ENCODE measurements at places on chromosomes 1 and 21. TPM values are rescaled to one million over a fixed set of nuclear protein-coding genes. Genes with fewer than 3 reads are reported as not detected.

DNA sequence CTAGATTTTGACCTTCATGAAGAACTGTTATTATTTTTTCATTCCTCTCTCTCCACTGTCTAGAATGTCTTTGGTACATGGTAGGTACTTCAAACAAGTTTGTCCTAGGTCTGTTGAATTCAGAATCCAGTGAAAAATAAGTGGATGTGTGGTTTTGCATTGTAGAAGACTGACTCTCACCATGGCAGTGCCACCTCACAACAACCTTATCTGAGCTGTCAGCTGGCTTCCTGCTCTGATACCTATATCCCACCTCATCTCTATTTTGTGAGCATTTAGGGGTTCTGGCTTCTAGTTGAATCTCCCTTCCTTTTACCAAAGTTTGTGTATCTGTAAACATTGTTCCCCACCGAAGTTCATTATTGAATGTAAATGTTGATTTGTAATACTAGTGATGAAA is 9.1 kb downstream of the SWT1 start:
- DNase-seq, result no peak

DNA sequence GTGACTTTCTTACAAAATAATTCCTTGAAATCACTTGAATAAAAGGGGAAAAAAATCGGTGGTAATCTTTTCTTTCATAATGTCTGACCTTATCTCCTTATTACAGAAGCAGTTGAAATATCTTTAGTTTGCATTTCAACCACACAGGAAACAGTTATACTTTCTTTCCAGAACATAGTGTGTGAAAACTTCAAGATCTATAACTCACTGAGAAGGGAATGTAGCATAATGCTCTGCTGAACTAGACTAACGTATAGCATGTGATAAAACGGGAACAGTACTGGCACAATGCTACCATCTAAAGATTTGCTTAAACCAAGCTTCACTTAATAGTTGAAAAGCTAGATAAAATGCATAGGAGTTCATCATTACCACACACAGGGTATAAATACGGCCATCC is 45.0 kb downstream of the VAV3 start:
- no peak for DNase-seq

Gene CLCA1
- total RNA-seq, result not detected

DNA sequence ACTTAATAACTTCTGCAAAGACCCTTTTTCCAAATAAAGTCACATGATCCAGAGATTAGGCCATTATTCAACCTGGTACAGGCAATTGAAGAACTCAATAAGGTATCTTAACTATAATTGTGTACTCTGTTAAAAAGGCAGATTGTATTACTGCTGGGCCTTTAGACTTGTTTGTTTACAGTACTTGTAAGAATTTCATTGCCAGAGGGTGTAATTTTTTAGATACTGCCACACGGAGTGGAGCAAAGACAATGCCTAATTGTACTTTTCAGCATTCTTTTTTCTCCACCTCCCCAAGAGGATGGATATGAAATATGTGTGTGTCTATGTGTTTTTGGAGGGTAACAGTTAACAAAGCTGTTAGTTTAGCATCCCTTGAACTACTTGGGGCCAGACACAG is 47.5 kb downstream of the HUNK start:
- no peak for DNase-seq

DNA sequence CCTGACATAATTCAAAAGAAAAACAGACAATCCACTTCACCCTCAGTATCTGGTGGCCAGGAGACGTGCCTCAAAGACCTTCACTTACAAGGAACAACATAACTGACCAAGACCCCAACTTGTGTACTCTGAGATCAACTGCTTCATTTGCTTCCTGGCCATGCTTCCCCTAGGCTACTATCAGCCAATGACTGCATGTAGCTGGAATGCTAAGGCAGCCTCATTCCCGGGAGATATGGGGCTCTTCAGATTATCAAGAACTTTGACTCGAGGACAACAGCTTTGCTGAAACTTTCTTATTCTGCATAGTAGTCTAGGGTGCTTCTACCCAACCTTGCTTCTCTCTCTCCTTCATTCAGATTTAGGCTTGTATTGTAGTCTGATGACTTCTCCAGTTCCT is 11.7 kb upstream of the UCK2 start:
- no peak for DNase-seq

DNA sequence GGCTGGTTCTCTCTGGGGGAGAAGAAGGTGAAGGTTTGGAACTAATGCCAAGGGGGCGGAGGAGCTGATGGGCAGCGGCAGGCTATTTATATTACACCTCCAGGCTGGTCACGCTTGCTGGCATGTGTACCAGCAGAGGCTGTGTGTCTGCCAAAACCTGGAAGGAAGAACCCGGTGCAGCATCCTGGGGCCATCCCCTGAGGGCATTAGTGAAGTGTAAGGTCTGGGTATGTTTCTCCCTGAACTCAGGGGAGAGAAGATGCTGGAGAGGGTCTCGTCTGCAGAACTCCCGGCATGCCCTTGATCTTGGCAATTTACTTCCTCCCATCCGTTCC is 5.3 kb downstream of the DISP3 start:
- no peak for DNase-seq

Gene CHTOP
- 74.3 TPM for total RNA-seq

Gene PDPN
- not detected for total RNA-seq

GRCh38 chr1:89203166-89203565 is 4.4 kb upstream of the GBP4 start:
- DNase-seq, result no peak

DNA sequence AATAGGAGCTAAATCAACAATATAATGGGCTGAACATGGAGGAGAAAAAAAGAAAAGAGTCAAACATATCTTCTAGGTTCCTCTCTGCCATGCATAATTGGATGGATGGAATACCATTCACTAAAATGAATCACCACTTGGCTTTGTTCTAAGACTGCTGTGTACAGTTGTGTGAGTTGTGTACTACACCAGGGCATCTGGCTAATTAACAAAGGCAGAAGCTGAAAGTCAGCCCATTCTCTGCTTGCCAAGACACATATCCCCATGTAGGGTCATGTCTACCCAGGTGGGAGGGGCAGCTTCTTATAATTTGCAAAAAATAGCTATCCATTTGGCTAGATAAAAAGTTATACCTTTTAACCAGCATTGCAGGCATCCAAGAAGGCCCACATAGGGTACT is 21.0 kb downstream of the JUN start:
- DNase-seq, result no peak

Gene S100A6
- total RNA-seq, result 0.99 TPM

Gene ACOT11
- total RNA-seq, result 0.35 TPM

DNA sequence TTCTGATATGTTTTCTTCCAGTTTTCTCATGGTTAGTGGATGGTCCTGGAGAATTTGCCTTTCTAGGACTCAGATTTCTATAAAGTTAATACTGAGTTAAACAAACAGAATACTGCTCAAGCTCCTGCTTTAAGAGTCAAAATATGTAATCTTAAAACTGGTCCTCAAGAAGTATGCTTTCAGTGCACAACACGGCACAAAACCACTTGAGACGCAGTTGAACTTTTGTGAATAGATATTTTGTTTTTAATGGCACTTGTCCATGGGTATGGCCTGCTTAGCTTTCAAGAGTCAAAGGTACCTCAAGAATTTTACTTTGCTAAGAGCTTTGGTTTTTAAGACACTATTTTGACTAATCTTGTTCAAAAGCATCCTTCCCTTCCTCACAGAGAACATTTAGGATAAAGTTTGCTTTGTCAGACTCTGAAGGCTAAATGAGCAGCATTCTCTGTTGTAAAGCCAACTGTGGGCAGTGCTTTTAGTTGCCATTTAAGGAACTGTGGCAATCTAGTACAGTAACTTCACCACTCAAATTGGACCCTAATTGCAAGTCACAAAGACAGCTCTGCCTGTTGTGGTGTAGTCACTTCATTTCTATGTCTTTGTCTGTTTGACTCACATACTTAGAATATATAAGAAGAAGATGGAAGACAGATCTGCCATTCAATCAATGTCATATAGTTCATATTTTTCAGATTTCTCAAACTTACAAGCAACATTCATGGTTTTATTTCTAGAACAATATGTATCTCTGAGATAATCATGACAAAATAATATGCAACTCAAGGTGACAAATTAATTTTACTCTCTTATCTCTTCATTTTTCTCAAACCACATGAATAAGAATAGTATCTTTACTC is 28.8 kb downstream of the SAMD13 start:
- no peak for DNase-seq

DNA sequence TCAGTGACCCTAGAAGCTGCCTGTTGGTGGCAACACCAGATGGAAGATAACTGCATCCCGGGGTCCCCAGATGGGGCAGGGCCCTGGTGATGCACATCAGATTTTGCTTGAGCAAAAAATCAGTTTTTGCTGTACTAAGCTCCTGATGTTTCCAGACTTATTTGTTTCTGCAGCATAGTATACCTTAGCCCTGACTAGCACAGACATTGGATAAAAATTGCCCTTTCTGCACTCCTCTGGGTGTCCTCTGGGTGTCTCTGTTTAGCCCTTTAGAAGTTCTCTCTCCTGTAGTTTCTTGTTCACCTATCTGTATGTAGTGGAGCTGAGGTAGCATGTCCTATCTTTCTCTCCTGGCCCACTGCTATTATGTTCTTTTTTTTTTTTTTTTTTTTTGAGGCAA is 30.3 kb upstream of the PLA2G2C start:
- no peak for DNase-seq

Measured in osteocyte (in vitro differentiated cells).